ENCODE measurements at places on chromosomes 4 and X. TPM values are rescaled to one million over a fixed set of nuclear protein-coding genes. Genes with fewer than 3 reads are reported as not detected.
A peak's percentile ranks its signal among the peaks of the same experiment; 100 is the strongest.

- DNase-seq: no peak
These were observed at the start of gene F11 for GRCh38 chr4:186265683-186266652. TSS of gene F11 (plus strand) at chr4:186266189. CDS start at chr4:186267137, 948 bp downstream.

DNA sequence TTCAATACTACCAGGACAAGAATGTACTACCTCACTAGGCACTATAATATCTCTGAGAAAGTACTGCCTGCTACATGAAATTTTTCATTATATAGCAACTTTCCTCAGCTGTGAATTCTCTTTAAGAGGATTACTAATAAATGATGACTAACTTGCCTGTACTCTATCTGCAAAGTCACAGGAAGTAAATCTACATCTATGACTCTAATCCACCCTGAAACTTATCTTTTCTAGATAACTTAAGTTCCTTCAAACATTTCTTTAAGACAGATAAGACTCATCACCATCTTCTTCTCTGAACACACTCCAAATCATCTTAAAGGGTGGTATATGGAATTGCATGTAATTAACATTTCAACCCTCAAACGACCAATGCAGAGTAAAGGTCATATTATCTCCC lies 28.8 kb downstream of the RPS6KA3 start:
- DNase-seq: no peak

GRCh38 chr4:103934178-103934789 lies 214.5 kb upstream of the TACR3 start:
- peak; percentile 35 for DNase-seq

- DNase-seq: no peak
These were observed 504.3 kb downstream of the FAM133A start for GRCh38 chrX:94178145-94178788.

- no peak for DNase-seq
These were observed 37.6 kb downstream of the TNIP3 start for GRCh38 chr4:121126449-121127006.

DNA sequence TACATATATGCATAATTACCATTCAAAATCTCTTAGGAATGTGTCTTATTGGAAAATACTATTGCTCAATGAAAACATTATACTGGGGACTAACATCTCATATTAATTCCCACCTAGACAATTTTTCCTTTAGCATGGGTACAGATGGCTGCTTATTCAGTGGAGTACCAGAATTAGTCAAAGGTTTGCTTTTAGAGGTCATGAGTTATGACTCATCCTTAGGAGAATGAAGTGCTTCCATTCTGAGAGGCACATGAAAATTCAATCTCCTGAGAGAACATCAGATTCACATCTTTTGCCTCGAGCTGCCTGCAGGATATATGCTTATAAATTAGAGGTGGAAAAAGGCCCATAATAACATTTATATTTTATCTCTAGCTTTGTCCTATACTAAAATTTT lies 378.0 kb upstream of the DMD start:
- DNase-seq: no peak

DNA sequence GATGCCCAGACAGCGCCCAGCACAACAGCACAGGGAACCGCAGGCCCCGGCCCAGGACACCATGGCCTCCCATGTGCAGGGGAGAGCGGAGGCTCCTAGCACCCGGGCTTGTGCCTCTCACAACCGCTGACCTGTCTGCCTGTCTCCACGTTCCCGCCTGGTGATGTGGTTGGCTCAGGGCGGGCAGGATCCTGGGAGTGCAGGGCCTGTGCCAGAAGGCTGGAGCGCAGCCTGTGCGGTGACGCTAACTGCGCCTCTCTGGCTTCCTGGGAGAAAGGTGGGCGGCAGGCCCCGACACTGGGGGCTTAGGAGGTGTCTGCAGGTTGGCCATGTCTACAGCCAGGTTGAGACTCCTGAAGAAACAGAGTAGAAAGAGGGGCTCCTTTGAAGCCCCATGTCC lies 48.7 kb downstream of the CPZ start:
- DNase-seq: no peak

GRCh38 chr4:48780865-48781214 lies 761 bp upstream of the FRYL start:
- DNase-seq: no peak

GRCh38 chrX:48487362-48487798 lies 11.4 kb downstream of the FTSJ1 start:
- no peak for DNase-seq

DNA sequence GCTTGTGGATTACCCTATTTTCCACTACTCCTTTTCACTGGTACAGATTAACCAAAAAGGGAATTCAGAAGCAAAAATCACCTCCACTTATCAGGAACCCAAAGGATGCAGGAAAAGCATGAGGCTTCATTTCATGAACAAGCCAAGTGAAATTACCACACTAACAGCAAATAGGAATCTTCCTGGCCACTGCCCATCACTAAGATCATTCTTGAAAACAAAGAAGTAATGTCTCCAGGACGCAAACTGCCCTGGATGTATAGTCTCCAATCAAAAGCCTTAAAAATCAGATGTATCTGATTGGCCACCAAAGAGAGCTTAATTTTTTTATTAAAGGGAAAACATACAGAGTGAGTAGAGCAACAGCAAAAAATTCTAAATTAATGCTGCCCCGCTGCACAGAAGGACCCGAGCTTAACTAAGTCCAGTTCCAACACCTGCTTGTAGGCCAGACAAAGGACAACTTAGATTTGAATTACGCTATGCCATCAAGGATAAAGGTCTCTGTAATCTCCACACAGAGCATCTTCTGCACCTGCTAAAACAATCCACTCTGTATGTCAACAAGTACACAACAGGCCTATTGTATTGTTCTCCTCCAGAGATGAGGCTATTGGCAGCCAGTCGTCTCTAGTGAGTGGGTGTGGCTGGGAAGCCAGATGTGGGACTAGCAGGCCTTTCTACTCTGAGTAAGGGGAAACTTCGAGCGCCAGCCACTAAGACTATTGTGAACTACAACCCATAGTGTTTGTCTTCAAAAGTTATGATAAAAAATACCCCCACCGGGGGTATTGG lies 12.4 kb downstream of the ZDHHC9 start:
- DNase-seq: no peak

GRCh38 chr4:132982151-132982550 lies 166.9 kb upstream of the PCDH10 start:
- no peak for DNase-seq

DNA sequence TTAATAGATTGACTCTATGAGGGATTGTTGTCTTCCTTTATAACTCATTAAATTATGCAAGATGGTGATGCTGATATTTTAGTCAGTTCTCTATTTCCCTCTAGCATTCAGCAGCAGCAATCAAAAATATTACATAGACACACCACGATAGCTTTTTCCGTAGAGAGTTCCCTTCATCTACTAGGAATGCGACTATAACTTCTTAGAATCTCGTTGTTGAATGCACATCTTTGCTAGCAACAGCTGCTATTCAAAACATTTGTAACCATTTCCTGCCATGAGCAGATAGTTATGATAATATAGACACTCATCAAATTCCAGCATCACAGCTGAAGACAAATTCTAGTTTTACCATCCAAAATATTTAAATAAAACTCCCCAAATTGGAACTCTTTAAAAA lies 147.4 kb upstream of the FGF13 start:
- no peak for DNase-seq

GRCh38 chr4:15906020-15906443 lies 32.5 kb downstream of the FGFBP1 start:
- DNase-seq: peak; percentile 32

- no peak for DNase-seq
These were observed 30.2 kb upstream of the WFS1 start for GRCh38 chr4:6239486-6239885.

DNA sequence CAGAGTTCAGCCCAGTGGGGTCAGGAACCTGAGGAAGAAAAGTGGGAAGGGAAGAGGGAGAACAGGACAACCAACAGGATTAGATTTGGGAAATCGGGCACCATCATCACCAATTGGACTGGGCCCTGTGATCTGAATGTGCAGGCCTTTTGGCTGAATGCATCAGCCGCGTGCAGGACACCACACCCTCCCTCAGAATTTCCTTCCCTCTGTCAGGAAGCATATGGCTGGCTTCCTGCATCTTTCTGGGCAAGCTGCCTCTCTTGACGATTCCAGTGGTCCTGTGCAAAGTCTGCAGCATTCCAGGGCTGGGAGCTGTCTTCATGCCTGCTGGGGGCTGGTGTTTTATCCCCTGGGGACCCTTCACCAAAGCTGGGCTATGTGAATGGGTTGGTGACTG lies 16.4 kb downstream of the MAGEA4 start:
- DNase-seq: no peak

- DNase-seq: no peak
These were observed 110.7 kb downstream of the PSAPL1 start for GRCh38 chr4:7323872-7324650.

DNA sequence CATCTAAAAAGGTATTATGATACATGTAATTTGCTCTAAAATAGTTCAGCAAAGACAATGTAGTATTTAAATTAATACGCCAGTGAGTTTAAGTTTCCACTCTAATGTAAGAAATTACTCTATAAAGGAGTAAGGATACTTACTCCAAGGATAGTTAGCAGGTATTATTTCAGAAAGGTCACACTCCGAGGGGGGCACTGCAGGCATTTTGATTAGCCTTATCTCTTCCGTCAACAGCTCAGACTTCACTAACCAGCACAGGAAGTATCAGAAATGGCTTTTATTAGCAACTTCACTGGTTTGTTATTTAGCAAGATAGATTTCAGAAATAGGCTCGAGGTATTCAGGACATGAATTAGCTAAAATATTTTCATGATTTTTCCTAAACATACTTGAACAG lies 127.0 kb downstream of the COX18 start:
- no peak for DNase-seq

DNA sequence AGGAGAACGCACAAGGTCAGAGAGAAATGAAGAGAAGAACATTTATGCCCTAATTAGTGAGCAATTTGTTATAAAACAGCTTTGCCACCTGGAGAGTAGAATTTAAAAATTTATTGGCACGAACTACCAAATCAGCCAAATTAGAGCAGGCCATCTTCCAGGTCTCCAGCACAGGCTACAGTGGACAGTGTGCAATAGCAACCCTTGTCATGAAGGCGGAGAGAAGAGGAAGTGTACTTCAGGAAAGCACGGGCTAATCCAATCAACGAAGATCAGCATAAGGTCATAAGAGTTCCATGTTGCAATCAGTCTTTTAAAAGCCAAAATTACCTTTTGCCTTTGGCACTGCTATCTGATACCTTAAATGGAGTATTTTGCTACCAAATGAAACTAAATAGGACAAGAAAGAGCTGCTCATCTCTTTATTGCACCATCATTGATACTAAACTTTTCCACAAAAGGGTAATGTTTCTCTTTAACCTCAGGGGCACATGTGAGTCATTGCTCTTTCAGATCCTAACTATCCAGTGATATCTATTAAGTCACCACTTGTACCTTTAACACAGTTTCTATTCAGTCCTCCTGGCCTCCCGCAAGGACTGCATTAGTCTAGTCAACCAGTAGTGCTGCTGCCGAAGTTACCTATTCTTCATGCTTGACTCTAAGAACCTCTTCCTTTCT lies 19.9 kb downstream of the ANK2 start:
- no peak for DNase-seq

DNA sequence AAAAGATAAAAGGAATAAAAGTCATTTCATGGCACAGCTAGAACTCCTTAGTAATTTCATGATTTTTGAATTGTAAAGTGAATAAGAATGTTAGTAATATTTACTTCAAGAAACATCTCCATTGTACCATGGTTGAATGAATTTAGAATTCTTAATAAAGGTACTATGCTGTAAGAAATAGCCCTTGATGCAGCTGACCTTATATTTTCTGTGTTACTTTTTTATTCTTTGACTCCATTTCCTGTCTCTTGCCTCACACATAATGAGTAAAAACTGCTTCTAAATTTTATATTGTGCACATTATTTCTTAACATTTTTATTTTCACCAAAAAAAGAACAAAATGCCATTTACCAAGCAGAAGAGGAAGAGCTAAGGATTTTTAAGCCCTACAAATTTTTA lies 81.9 kb upstream of the PDHA2 start:
- no peak for DNase-seq

DNA sequence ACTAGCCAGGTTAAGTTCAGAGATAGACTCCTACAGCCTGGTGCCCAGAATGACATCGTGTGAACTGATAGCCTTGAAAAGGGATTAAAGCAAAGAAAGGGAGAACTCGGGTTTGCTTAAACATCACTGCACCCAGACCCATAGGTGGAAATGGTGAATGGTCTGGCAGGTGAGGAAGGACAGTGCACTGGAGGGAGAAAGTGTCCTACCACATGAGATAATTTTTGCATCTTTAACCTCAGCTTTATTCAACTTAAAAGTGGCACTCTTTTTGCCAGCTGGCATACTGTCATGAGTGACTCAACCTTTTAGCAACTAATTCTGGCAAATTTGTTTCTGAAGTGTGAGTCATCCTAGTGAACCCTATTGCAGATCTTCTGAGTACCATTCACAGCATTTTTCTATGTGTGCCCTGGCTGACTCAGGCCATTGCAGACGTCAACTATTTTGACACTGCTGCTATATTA lies 53.0 kb upstream of the DAPP1 start:
- DNase-seq: peak; percentile 18

GRCh38 chr4:25608644-25609043 lies 47.0 kb upstream of the SLC34A2 start:
- no peak for DNase-seq

GRCh38 chrX:18654875-18655836 lies 16.8 kb downstream of the RS1 start:
- no peak for DNase-seq

GRCh38 chrX:76126851-76127250 lies 46.0 kb upstream of the PBDC1 start:
- no peak for DNase-seq

The SMARCA5 gene
- total RNA-seq: 60.3 TPM

The MRFAP1 gene
- 83.2 TPM for total RNA-seq

The PPM1K gene
- 117 TPM for total RNA-seq

The VCX2 gene
- total RNA-seq: not detected

The EGF gene
- total RNA-seq: under 0.01 TPM

The ADH1B gene
- total RNA-seq: not detected

The ARR3 gene
- total RNA-seq: not detected

The C4orf51 gene
- total RNA-seq: not detected

The SRPK3 gene
- total RNA-seq: under 0.01 TPM

The ZBTB49 gene
- total RNA-seq: 8.6 TPM

Measured in frontal cortex (tissue), 4 donors.